Peyer's patch (tissue), 4 donors: ENCODE measurements at places on chromosomes 11 and 22. TPM values are rescaled to one million over a fixed set of nuclear protein-coding genes. Genes with fewer than 3 reads are reported as not detected.

GRCh38 chr22:35409783-35410662 is 10.1 kb downstream of the MCM5 start:
- peak overlapping the region; percentile 79 for H3K27ac ChIP-seq
- peaks cover 7% of the 10 kb centered on the region for H3K4me1 ChIP-seq
- H3K36me3 ChIP-seq: no peaks in the 10 kb centered on the region
- DNase-seq: peak; percentile 88

DNA sequence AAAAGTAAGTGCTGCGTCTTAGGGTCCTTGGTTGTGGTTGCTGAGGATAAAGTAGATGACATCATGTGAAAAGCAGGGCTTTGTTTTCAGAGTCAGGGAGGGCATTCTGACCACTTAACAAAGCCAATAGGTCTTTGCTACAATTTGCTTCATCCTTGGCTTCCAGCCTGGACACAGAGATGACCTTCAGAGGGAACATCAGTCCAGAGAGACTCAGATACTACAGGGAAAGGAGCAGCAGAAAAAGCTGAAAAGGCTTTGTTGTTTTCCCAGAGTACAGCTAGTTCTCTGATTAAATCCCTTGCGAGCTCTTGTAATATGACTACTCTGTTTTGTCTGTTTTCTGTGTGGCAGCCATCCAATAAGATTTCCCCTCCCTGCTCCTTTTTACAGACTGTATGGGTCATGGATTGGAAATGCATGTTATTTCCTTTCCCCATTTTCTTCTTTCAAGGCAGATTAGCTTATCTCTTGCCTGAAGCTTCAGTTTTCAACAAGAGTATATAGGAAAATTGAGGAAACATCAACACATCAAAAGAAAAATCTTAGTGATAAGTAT is 31.9 kb downstream of the ATG13 start:
- peaks cover 4% of the 10 kb centered on the region for H3K4me1 ChIP-seq
- peak overlapping the region; percentile 33 for H3K27ac ChIP-seq
- H3K27me3 ChIP-seq: no peaks in the 10 kb centered on the region
- no peak overlapping the region for H3K4me3 ChIP-seq
- no peak for DNase-seq

- no peak overlapping the region for H3K27ac ChIP-seq
- no peaks in the 10 kb centered on the region for H3K4me1 ChIP-seq
Observed at GRCh38 chr11:61009392-61010275, 38.2 kb downstream of the CD6 start.

GRCh38 chr11:34270711-34271110 is 87.1 kb downstream of the ABTB2 start:
- H3K4me3 ChIP-seq: no peak overlapping the region
- H3K27ac ChIP-seq: no peak overlapping the region
- DNase-seq: no peak

DNA sequence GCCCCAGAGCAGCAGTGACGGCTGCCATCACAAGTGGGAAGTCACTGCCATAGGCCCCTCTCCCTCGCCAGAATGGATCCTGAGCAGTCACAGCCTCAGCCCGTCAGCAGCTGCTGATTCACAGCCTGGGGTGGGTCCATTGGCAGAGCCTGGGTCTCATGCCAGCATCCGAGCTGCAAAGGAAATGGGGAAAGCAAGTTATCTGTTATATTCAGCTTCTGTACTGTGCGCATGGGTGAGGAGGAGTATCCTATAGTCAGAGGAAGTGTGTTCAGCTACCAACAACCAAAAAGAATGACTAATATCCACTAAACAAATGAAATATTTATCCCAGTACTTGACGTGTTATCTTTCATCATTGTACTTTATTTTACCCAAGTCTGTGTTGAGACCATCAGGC is 119.7 kb downstream of the RCN1 start:
- no peak for DNase-seq
- no peaks in the 10 kb centered on the region for H3K36me3 ChIP-seq
- H3K4me1 ChIP-seq: no peaks in the 10 kb centered on the region
- no peaks in the 10 kb centered on the region for H3K27me3 ChIP-seq
- no peak overlapping the region for H3K27ac ChIP-seq

DNA sequence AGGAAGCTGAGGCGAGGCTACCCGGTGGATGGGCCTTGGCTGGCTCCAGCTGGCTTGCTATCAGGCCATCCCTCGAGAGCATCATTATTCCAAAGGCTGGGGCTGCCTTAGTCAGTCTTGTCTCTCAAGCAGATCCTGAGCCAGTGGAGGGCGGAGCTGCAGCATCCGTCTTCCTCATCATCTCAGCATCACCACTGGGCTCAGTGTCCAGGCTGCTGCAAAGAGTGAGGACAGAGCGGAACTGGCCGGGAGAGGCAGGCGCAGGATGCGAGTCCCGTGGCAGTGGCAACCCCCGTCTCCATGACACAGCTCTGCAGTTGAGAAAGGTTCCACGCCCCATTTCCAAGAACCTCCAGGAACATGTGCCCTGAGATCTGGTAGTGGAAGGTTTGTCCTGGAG is 4.4 kb downstream of the TP53I11 start:
- H3K27me3 ChIP-seq: no peaks in the 10 kb centered on the region
- no peak for DNase-seq
- H3K27ac ChIP-seq: peak overlapping the region; percentile 10
- H3K36me3 ChIP-seq: no peaks in the 10 kb centered on the region
- H3K4me3 ChIP-seq: no peak overlapping the region

DNA sequence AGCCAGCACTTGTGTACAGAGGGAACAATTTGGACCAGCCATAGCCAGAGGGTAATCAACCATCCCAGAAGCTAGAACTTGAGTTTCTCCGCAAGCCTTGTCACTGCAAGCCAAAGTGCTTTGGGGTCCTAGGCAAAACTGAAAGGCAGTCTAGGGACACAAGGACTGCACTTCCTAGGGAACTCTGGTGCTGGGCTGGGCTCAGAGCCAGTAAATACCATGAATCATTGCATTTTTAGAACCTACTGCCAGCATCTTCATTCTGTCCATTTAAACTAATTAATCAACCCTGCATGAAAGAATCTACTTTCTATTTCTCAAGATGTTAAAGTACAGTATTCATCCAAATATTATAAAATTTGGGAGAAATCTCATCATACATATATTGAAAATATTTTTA is 20.0 kb downstream of the PATE3 start:
- H3K27me3 ChIP-seq: no peaks in the 10 kb centered on the region
- H3K27ac ChIP-seq: no peak overlapping the region
- H3K36me3 ChIP-seq: no peaks in the 10 kb centered on the region
- no peak overlapping the region for H3K4me3 ChIP-seq

DNA sequence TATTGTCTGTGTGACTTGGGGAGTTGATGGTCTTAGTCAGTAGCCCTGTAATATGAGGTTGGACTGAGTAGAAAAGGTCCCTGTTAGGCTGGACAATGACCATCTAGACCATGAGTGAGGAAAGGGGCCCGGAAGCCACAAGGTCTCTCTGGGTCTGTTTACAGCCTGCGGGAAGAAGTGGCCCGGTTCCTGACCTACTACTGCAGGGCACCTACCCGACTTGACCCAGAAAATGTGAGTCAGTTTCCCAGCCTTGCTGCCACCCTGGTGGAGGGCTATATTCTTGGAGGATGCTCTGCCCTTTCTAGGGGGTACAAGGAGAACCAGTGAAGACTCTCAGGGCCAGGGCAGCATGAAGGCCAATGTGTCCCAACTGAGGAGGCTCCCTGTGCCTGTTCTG is 3.4 kb downstream of the ACCSL start:
- DNase-seq: no peak
- H3K4me1 ChIP-seq: no peaks in the 10 kb centered on the region
- no peak overlapping the region for H3K4me3 ChIP-seq
- no peak overlapping the region for H3K27ac ChIP-seq
- H3K36me3 ChIP-seq: no peaks in the 10 kb centered on the region

- DNase-seq: no peak
- no peaks in the 10 kb centered on the region for H3K27me3 ChIP-seq
- H3K4me1 ChIP-seq: no peaks in the 10 kb centered on the region
- no peak overlapping the region for H3K4me3 ChIP-seq
Observed at GRCh38 chr11:106305458-106305857, 228.0 kb downstream of the AASDHPPT start.

Gene GAS2
- total RNA-seq: 10.7 TPM

Gene CPT1A
- total RNA-seq: 124 TPM

Gene PIWIL4
- 16.8 TPM for total RNA-seq

Gene CHST1
- total RNA-seq: 0.53 TPM
